SW 1271 (cell line): ENCODE measurements at places on chromosomes 5 and 9.

GRCh38 chr9:123346026-123346425, 10.0 kb upstream of the CRB2 start:
- DNase-seq: no peak

DNA sequence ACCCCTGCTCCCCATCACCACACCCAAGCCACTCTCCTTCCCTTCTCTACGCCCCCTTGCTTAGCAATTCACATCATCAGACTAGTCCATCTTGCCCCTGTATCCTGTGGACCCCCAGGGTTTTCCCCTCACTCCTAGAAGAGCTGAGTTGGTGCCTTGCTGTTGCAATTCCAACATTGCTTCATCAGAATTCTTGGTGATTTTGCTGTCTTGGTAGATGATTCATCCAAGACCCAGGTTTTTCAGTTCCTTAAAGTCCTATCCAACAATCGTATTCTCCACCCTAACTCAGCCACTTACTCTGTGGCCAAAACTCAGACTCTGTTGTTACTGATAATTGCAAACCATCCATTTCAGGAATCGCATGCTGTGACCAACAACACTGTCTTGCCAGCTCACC, 21.4 kb upstream of the CCNJL start:
- DNase-seq: no peak

GRCh38 chr9:133774799-133775198, 36.6 kb upstream of the SARDH start:
- DNase-seq: no peak

DNA sequence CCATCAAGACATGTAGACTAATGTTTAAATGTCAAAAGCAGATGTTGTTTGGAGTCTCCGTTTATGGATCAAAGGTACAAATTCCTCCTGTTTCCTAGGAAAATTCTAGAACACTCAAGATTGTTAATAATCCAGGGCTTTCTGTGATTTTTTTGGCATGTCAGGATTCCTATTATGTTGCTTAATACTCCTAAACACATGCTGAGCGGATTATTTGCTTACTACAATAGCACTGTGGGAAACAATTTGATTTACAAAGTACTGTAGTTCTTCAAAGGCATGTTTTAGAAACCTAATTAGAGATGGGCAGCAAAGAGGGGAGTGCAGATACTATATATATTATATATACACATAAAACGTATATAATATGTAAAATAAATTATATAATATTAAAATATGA, 19.0 kb upstream of the SCAMP1 start:
- no peak for DNase-seq

DNA sequence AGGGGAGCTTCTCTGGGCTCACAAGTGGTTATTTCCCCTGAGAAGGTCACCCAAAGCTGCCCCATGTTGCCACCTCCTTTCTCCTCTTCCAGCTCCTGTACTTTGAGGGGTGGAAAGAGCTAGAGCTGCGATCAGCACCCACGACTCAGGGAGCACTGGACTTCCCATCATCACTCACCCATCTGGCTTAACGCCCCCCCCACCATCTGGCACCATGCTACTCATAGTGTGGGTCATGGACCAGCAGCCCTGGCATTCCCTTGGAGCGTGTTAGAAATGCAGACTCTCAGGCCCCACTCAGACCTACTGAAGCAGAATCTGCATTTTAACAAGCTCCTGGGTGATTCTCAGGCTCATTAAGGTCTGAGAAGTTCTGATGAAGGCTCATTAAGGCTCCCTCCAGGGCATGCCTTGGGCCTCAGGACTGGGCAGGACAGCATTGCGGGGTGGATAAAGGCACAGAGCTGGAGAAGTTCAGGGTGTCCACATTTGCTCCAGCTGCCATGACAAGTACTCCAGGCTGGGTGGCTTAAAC, 67.3 kb downstream of the GALNT12 start:
- no peak for DNase-seq

- no peak for DNase-seq
Observed at GRCh38 chr5:14449052-14449661, 132.4 kb upstream of the OTULINL start.

- no peak for DNase-seq
Observed at GRCh38 chr9:5764130-5764868, 68.6 kb downstream of the ERMP1 start.

DNA sequence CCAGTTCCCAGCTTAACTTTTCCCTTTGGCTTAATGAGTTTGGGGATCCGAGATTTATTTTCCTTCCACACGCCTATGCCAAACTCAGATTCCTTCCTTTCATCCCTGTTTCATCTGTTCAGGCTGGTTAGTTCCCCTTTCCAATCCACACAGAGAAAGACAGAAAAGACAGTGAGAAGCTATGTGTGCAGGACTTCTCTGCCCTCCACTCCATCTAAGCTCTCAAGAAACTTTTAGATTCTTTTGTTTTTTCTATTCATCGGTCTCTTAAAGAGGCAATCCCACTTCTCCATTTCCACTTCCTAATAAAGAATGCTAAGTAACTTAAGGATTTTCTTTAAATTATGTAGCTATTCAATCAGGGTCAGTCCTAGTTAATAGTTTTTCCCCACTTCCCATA, 11.2 kb downstream of the ITGA1 start:
- no peak for DNase-seq

- no peak for DNase-seq
Observed at GRCh38 chr5:32116574-32117313, 57.4 kb downstream of the GOLPH3 start.

DNA sequence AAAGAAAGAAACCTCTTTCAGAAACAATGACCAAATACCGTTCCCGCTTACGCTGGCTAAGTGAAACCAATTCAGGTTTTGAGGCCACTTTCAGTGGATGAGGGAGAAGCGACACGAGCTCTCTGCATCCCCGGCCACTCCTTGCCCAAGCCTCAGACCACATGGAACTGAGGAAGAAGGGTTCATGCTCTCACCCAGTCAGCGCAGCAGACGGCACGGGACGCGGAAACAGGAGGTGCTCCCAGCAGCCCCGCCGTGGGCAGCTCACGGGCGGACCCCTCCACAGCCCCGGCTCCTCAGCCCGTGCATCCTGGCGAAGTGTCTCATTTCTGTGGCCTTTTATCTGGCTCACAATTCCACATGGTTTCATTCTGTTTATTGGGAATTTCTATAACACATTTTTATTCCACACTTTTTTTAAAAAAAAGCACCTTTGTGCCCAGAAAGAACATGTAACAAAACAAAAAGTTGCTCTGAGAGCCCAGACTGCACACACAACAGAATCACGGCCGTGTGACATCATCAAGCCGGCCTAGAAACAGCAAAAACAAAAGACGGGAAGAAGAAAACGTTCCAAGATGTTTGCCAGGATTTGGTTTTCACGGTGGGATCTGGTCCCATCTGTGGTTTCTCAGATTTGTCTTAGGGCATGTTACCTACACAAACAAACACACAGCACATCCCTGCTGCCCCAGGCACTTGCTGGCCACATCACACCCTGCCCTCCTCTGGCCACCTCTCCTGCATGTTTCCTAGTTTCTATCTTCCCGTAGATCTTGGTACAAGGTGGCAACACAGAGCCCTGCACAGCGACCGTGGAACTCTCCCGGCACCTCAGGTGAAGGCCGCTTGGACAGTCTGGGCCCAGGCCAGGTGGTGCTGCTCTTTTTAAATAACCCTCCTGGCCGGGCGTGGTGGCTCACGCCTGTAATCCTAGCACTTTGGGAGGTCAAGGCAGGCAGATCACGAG, 16.2 kb downstream of the QSOX2 start:
- DNase-seq: no peak

DNA sequence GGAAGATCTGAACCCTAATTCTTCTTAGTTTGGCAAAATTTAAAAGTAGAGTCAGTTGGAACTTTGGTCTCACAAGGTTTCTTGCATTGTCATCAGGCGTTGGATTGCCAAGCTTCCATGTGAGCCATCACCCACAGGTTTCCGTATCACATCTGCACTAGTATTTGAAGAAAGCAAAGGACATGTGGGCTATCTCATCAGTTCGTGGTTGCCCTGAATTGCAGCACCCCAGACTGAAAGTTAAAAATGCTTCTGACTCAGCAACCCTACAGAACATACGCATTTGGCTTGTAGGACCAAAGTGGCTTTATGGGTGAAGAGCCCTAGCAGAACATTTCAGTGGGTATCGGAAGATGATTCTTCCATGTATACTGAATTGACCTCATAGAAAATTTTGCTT, 358.0 kb downstream of the ENC1 start:
- no peak for DNase-seq

DNA sequence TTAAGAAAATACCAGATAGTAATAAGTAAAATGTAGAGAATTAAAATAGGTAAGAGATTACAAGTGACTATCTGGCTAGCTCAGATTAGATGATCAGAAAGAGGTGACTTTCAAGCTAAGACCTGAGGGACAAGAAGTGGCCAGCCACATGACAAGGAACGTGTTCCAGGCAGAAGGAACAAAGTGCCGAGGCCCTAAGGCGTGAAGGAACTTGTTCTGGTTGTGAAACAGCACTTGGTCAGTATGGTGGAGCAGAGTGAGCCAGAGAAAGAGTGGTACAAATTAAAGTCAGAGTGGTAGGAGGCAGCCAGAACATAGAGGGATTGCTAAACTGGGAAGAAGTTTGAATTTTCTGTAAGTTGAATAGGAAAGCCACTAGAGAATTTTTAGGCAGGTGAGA, 73.6 kb downstream of the ADRB2 start:
- no peak for DNase-seq

- DNase-seq: no peak
Observed at GRCh38 chr9:127776924-127777289, 1.6 kb downstream of the SH2D3C start.

DNA sequence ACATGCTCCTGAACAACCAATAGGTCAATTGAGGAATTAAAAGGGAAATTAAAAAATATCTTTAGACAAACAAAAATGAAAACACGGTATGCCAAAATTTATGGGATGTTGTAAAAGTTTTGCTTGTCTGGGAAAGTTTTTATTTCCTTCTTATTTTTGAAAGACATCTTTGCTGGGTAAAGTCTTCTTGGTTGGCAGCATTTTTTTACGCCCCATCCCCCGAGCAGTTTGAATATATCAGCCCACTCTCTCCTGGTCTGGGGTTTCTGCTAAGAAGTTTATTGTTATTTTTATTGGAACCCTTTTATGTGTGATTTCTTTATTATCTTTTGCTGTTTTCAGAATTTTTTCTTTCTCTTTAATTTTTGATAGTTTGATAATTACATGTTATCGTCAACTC, 16.3 kb downstream of the XRCC4 start:
- no peak for DNase-seq

DNA sequence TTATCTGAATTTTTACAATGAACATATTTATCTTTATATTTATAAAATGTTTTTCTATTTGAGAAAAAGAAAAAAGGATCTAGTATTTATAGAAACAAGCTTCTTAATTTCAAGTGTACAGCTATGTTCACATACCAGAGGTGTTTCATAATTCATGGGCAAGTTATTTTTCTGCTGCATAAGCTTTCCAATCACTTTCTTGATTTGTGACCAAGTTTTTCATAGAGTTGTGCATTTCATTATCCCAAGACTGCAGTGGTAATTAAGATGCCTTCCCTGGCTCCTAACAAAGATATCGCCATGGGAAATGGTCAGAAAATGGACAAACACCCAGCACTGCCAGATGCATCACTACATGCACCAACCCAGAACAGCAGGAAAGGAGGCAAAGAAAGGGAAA, 124.6 kb downstream of the GNAQ start:
- no peak for DNase-seq

DNA sequence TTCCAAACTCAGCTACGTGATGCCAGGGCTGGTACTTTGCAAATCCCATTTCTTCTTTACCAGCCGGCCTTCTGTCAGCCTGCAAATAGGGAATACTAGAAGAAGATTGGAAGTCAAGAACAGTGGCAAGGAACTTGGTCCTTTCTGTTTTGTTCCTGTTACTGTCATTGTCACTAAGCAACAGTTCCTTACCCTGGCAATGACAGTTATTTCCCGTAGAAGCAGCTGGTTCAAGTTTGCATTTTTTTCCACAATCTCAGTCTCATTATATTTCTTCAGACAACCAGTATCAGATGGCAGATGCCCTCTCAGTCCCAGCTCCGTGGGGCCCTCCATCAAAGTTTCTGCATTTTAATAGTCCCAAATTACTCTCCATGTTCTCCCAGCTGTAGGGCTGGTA, 9.1 kb upstream of the C1QTNF2 start:
- DNase-seq: no peak
